ENCODE measurements at places on chromosomes 11 and 22. TPM values are rescaled to one million over a fixed set of nuclear protein-coding genes. Genes with fewer than 3 reads are reported as not detected.

GRCh38 chr22:45124176-45124847 lies 39.4 kb upstream of the NUP50 start:
- DNase-seq, result no peak

The TNKS1BP1 gene
- 134 TPM for total RNA-seq

GRCh38 chr11:34203377-34203871 lies 98.0 kb downstream of the NAT10 start:
- no peak for DNase-seq

The MLC1 gene
- not detected for total RNA-seq

DNA sequence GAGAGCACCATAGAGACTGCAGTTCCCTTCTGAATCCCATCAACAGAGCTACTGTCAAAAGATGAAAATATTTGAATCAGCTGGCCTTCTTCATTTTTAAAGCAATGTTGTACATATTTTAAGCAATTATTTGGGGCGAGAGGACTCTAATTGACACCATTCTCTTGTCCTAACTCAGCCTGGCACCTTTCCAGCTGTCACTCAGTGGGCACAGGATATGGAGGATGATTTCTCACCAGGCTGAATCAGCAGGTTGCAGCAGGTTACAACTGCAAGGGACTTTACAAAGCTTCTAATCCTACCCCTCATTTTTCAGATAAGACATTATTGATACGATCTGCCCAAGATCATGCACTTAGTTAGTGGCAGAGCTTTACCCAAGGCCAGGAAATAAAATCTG lies 11.9 kb upstream of the WT1 start:
- no peak for DNase-seq

GRCh38 chr22:17065433-17065832 lies 19.4 kb upstream of the IL17RA start:
- no peak for DNase-seq

GRCh38 chr22:43370036-43370435 lies 26.9 kb upstream of the SCUBE1 start:
- no peak for DNase-seq

The ARFIP2 gene
- 74.7 TPM for total RNA-seq

The ALG12 gene
- 19.5 TPM for total RNA-seq

DNA sequence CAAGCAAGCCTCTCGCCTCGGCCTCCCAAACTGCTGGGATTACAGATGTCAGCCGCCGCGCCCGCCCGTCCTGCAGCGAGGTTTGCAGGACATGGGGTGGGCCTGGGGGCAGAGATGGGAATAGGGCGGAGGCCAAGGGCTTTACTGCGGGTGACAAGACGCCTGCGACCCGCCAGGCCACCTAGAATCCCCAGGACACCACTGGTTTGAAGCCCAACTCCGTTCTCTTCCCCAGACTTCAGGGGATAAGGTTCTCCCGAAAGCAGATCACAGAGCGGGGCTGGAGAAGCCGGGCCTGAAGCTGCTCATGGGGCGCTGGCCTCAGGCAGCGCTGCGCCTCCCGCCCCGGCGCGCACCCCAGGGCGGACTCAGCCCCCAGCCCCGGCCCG lies 354 bp downstream of the POLR2L start:
- no peak for DNase-seq

- DNase-seq, result no peak
These were observed at the start of gene APOL1 for GRCh38 chr22:36252754-36253522. APOL1 (plus strand) TSS chr22:36253133; CDS start chr22:36254956, 1,823 bp downstream.

- DNase-seq, result no peak
These were observed 5.9 kb upstream of the OSBPL5 start for GRCh38 chr11:3170756-3171650.

GRCh38 chr11:57530215-57530595 lies 349 bp downstream of the TIMM10 start:
- no peak for DNase-seq

The SMIM35 gene
- total RNA-seq, result not detected

DNA sequence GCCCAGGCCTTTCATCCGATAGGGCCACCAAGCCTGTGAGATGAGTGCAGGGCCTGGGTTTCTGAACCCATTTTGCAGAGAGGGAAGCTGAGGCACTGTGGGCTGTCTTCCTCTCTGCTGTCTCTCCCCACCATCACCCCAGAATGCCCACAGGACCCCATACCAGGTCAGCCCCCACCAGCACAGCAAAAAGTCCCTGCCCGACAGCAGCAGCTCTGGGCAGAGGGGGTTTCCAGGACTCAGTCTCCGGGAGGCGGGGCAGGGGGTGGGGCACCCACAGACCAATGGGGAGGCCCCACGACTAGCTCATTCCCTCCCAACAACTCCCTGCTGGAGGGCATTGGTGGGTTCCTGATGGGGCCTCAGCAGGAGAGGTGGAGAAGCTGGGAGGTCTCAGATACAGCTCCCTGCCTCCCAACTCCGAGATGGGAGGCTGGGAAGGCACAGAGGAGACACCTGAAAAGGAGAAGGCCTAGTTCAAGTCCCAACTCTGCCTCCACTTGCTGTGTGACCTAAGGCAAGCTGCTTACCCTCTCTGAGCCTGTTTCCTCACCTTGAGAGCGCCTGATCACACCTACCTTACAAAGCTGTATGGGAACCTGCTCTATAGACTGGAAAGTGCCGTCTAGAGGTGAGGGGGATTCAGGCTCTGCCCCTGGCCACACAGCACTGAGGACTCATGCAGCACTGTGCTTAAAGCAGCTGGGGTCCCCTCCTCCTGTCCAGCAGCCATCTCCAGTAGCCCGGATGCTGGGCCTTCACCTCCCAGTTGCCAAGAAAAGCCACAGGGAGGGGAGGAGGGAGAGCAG lies 3.5 kb downstream of the CBX7 start:
- no peak for DNase-seq

DNA sequence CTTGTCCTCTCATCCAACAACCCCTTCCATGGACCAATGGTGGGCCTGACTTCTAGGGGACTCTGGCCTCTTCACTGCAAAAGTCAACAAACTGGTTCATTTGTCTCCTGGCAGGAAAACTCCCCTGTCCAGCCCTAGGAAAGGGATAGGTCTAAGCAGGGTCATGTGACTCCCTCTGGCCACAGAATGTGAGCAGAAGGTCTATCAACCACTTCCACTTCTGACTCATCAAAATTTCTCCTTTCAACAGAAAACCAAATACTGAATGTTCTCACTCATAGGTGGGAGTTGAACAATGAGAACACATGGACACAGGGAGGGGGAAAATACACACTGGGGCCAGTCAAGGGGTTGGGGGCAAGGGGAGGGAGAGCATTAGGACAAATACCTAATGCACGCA lies 1.3 kb upstream of the ISX start:
- DNase-seq, result no peak

DNA sequence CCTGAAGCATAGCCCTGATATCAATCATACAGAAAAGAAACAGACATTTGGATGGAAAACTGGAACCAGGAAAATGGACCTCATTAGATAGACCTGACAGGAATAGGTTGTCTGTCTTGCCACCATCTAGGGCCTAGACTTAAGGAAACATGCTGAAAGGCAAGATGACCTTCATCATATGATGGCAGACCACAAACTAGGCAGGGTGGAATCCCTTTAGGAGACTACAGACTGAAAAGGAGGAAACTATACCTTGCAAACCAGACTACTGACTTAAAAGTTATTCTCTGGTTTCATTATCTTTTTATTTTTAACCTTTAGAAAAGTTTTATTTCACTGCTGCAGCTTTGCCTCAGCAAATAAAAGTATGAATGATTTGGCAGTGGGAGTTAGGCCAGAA lies 20.3 kb downstream of the SBF2 start:
- DNase-seq, result no peak

DNA sequence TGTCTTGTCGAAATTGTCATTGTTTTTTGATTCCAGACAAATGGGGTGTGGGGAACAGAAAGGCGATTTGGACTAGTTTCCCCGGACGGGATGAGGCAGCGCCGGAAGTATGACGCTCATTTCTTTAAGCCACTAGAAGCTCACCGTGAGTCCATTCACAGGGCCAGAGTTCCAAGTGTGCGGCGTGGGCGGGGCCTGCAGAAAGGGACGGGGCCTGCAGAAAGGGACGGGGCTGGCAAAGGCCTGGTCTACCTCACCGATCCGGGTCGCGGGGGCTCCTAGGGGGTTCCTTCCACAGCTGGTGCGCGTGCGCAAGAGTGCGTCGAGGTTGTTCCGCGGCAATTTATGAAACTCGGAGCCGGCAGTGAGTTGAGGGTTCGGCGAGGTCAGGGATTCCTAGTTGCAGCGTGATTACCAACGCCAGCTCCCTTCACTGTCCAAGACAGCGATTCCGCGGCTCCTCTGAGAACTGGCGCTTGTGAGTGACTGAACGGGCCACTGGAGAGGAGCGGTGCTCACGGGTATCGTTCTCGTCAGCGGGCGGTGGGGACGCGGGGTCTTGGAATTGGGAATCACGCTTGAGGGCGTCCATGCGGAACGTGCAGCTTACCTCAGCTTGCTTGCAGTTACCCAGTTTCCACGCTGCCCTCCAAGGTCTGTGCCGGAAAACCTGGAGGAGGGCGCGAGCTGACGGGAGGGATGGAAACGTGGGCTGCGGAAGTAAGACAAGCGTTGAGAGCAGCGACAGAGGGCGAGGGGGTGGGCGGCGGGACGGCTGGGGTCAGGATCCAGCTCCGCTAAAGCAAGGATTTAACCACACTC lies at the start of gene ZNF215:
ZNF215 (plus strand) TSS at position 219 of the 822 bp plus-strand sequence. CDS start 5,847 bp downstream, outside the sequence.
- peak; percentile 78 for DNase-seq

- no peak for DNase-seq
These were observed 23.4 kb downstream of the CNTF start for GRCh38 chr11:58645854-58646253.

The MICALL1 gene
- 32.0 TPM for total RNA-seq

GRCh38 chr11:74971424-74971823 lies 17.3 kb upstream of the NEU3 start:
- DNase-seq, result no peak

- DNase-seq, result no peak
These were observed 317.6 kb downstream of the TBC1D22A start for GRCh38 chr22:47080100-47080499.
